ENCODE measurements at places on chromosomes 2 and 18.

DNA sequence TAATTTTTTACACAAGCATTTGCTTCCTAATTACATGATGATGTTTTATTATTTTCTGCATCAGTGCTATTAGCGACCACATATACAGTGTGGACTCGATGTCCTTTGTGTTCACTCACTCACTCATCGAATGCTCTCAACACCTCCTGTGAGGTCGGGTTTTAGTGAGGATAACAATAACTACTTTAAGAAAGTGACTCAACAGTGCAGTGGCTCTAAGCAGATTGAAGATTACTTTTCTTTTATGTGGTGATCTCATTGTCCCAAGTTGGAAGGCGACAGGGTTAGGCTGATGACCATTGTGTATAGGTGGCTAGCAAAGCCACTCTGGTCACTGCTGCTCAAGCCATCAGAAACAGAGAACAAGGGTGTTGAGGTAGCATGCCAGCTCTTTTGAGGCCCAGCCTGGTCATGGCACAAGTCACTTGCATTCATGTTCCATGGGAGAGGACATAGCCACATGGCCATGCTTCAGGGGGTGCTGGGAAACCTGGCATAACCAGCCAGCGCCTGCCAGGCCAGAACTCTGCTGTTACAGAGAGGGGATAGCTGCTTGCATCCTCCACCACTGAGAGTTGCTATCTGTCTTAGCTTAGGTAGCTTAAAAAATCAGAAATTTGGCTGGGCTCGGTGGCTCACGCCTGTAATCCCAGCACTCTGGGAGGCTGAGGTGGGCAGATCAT lies 60.4 kb downstream of the PDCL3 start:
- no peak for DNase-seq

DNA sequence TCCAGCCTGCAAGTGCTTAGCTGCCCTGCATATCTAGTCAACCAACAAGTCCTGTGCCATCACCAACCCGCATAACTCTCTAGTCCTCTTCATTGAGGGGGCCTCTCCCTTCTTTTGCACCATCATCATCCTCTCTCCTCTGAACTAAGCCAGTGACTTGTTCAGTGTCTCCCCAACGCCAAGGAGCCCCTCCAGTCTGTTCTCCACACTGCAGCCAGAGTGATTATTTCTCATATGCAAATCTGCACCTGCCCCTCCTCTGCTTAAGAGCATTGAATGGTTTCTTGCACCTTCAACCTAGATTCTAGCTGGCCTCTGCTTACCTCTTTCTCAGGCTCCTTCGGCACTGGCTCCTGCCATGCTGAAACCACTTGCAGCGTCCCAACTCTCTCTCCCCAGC lies 141.8 kb downstream of the FAM161A start:
- DNase-seq = no peak

- no peak for DNase-seq
Observed at GRCh38 chr2:236805800-236806531, 236.3 kb downstream of the ACKR3 start.

DNA sequence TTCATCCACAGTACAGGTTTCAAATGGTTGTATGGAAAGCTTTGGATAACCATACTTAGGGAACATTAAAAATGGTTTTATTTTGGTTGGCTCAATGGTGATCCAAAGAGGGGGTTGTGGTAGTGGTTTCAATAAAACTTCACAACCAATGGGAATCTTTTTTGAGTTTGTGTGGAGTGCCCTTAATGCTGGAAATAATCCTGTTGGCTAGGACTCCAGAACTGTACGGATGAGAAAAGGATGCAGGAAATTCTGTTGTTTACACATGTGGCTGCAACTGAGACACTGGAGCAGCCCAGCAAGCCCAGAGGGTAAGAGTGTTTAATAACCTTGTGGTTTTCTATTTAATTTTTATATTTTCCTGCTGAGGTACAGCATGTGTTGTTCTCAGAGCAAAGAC lies at the start of gene CCDC102B:
CCDC102B (plus strand) TSS at position 210 of the 400 bp plus-strand sequence. CDS start 38,684 bp downstream, outside the sequence.
- DNase-seq = no peak

- no peak for DNase-seq
Observed at GRCh38 chr2:232930059-232930400, 60.0 kb downstream of the SNORC start.

- no peak for DNase-seq
Observed at GRCh38 chr2:147910990-147911473, 66.2 kb downstream of the ACVR2A start.

DNA sequence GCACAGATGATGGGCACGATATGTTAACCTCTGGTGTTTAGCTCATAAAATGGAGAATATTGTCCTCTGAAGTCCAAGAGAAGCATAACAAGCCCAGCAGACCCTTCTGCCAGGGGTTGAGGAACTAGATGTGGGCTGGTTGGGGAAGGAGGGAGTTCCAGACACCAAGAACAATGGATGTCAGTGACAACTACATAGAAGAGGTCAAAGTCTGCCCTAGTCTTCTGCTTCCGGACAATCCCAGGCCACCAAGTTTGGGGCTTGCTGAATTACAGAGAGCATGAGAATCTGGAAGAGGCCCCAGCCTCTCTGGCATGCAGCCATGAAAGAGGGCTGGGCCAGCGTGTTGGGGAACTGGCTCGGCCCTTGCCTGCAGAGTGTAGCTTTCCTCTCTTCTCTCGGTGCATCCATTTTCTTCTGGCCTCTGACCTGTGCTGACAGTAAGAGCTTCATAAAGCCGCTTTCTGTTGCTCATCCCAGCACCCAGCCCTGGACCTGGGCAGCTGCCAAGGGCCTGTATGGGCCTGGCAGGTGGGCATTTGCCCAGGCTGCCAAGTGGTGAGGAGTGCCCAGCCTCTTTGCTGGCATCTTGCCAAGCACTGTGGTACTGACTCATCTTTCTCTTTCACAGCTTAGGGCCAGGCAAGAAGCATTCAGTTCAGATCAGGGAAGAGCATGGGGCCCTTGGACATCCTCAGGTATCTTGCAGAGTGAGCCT lies 14.6 kb upstream of the LAPTM4A start:
- no peak for DNase-seq

DNA sequence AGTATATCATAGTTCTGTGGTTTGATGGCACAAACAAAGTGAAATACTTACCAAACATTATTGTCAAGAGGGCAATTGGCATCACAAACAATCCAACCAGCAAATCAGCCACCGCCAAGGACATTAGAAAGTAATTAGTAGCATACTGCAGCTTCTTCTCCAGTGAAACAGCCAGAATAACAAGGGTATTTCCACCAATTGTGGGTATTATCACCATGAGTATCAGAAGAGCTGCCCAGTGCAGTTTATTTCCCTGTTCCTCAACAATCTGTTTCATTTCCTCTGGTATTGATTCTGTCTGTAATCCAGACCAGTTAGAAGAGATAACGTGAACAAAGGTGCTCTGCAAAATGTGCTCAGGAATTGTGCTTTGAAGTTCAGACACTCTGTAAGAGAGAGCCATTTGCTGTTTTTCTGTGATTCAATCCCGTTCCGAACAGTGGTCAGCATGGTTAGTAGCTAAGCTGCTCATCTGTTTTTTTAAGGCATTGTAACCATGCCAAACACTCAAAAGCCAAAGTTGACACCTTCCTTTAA lies 1.4 kb downstream of the HTR2B start:
- no peak for DNase-seq

DNA sequence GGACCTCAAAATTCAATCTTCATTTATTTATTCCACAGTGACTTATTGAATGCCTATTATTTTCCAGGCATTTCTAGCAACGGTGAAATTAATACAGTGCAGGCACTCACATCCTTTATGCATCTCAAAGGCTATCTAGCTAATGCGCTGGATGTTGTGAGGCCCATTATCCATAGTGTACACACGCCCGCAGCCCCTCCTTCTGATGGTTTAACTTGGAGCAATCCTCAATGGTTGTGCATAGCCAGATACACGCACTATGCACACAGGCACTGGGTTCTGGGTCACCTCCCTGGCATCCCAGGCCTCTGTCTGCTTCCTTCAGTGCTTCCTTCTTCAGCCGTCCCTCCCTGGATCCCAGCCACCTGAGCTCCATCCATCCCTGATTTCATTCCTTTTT lies 108.5 kb upstream of the BOD1L2 start:
- no peak for DNase-seq

DNA sequence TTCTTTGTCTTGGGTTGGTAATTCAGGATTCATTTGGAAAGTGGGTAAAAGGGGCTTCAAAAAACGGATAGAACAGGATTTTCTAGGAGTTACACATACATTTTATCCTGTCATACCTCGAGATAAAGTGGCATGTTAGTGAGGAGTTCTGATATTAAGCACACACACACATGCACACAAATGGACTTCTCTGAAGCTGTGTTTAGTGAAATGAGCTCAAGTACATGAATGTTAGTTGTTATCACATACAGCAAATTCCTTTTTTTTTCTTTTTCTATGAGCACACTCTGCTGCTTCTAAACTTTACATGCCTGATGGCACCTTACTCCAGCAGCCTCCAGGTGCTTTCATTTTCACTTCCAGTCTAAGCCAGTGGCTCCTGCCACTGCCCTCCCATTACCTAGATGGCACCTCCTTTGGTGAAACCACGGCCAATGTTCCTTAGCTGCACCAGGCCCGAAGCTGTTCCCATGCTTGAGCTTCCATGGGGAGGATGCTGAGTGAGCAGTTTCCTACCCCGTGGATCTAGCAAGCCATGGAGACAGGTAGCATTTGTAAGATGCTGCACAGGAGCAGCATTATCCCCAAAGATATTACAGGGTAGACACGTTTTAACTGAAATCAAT lies 49.7 kb downstream of the STAT1 start:
- DNase-seq = no peak

DNA sequence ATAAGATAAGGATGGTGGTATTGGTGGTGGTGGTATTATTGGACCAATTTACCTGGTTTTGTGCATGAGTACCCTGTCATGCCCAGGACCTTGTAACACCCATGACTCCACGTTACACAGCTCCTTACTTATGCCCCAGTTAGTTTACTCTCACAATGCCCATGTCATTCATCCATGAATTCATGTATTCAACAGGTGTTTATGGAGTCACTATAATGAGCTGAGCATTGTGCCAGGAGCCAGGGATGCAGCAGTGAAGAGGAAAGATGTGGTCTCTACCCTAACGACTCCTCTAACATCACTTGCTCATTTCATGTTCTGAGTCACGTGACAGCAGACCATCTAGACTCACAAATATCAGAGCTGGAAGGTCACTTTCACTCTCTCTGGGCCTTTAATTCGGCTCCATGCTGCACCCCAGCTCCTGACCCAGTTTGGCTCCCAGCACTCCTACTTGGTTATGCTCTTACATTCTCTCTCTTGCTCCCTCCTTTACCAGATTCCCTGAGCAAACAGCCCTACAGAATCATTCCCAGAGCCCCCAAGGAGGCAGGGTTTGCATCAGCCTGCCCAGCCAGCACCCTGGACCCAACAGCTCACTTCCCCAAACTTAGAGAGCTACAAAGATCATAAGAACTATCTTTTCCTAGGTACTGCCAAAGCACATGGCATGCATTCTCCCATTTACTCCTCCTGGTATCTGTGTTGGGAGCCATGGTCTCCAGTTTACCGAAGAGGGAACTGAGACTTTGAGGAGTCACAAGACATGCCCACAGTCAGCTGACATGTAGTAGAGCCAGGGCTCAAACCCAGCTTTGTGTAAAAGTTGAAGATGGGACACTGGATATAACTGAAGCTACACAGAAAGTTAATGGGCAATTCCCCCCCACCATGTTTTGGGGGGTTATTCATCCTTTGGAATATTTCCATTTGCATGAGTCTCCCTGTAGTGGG lies 449.9 kb downstream of the LRATD1 start:
- DNase-seq = no peak

DNA sequence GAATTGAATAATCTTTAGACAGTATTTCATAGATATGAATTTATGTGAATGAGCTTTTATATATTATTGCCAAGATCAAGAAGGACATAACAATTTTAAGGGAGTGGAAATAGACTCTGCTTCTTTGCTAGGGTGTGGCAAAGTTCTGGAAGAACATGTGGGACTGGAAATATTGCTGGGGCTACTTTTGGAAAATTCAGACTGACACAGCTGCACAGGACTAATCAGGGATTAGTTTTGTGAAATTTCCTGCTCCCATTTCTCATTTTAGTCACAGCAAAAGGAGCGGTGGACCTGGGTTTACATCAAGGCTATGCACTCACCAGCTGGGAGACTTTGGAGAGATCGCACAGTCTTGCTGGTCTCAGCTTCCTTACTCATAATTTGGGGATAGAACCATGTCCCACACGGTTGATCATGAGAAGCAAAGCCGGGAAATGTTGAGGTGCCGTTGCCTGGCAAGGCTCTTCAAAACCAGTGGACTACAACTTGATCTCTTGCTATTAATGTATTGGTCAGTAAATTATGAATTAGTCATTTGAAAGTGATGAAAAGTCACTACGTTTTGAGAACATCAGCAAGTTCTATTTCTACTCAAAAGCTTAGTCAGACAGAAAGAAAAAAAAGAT lies 42.4 kb downstream of the IL1RL2 start:
- no peak for DNase-seq

- DNase-seq = no peak
Observed at GRCh38 chr2:83971547-83971946, 487.5 kb downstream of the SUCLG1 start.

GRCh38 chr2:68466778-68467076 lies 367 bp downstream of the FBXO48 start:
- DNase-seq = peak; percentile 86

GRCh38 chr2:202121532-202122162 lies 48.6 kb downstream of the KIAA2012 start:
- DNase-seq = no peak

Data from suprapubic skin (tissue), 4 donors.